ENCODE measurements at places on chromosomes 12 and 14.

GRCh38 chr12:26109343-26109881 lies 15.4 kb downstream of the BHLHE41 start:
- peak; percentile 46 for DNase-seq

GRCh38 chr12:111201036-111201435 lies 167.9 kb downstream of the PHETA1 start:
- DNase-seq = peak; percentile 85

GRCh38 chr12:108526482-108527165 lies 11.5 kb downstream of the FICD start:
- DNase-seq = no peak

GRCh38 chr14:51205486-51205885 lies 34.6 kb upstream of the TMX1 start:
- peak; percentile 77 for DNase-seq

GRCh38 chr12:47021298-47021697 lies 58.1 kb upstream of the PCED1B start:
- peak; percentile 49 for DNase-seq

DNA sequence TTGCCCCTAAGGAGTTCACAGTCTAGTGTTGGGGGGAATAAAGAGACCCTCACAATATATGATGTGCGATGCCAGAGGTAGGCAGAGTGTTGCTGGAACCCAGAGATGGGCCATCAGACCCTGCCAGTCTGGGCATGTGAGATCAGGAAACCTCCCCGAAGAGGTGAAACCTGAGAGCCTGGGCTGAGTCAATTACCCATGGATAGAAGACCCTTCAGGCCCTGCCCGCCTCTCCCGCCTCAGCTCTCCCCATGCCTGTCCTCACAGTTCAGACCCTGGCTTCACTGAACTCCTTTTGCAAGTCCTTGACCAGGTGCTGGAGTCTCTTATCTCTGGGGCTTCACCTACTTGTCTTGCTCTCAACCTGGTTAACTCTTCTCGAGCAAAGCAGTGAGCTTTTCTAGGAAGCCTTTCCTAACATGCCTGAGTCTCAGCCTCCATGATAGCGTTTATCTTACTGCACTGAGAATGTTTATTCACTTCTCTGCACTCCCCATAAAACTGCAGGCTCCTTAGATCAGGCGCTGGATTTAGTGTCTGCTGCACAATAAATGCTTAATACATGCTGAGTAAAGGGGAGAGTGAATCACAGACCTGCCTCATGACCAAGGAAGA lies 19.6 kb downstream of the ALDH1L2 start:
- peak; percentile 33 for DNase-seq

DNA sequence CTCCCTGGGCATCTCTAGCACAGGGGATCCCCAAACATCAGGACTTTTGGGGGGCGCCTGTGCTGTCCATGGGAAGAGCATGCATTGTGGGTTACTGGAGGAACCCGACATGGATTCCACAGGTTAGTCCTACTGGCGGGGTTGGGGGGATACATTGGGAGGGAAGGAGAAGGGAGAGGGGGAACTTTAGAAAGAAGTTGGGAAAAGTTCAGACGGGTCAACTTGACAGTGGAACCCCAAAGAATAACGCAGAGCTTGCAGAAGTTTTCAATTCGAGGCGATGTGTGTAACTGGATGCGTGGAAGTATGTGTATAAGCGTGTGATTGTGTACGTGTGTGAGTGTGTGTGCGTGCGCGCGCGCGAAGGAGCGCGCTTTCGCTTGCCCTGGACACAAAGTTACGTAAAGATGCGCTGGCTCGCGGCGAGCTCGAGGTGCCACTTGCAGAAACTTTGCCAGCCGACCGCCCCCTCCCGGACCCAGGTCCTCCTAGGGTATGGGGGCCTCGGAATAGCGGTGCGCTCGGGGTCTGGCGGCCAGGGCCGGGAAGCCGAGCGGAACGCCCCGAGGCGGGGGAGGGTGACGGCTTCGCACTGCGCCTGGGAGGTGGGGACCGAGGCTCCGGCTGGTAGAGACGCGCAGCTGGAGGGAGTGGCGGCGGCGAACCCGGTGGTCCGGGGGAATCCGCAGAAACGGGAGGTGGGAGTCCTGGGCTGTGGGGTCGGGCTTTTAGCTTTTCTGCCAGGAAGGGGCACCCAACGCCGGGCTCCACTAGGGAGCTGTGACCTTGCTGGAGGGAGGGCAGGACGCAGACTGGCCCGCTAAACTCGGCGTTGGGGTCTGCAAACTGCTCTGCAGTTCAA lies 669 bp downstream of the RFX4 start:
- DNase-seq = no peak

All from NCI-H2171 treated with DMSO at 0.1 percent for 48 hours (cell line).